ENCODE measurements at places on chromosomes 11 and 22.

GRCh38 chr22:17552737-17553136 lies 10.6 kb upstream of the SLC25A18 start:
- no peak for DNase-seq

- DNase-seq, result no peak
Observed at GRCh38 chr11:113555071-113555619, 79.9 kb upstream of the DRD2 start.

- DNase-seq, result no peak
Observed at GRCh38 chr22:37283393-37283937, 1.2 kb downstream of the CYTH4 start.

DNA sequence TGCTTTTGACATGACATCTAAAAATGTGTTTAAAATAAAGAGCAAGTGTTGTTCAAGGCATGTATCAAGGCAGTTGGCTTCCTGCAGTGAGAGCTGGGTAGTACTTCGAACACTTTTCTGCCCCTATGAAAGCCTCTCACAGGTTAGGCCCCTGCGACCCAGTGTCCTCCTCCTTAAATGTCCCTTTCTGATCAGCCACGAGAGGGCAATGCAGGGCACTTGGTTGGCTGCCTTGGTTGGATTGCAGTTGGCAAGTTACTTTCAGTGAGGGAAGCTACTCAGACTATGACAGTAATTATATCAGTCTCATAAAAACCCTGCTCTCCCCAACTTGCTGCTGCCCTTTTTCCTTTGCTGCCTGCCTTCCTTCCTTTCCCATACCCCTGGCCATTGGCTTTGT lies 743.8 kb downstream of the NTM start:
- no peak for DNase-seq

All from hypothalamus (tissue), 51 donors.